ENCODE measurements at places on chromosomes 16 and 17.

GRCh38 chr16:2207872-2208271 is 2.6 kb downstream of the MLST8 start:
- no peak for DNase-seq

DNA sequence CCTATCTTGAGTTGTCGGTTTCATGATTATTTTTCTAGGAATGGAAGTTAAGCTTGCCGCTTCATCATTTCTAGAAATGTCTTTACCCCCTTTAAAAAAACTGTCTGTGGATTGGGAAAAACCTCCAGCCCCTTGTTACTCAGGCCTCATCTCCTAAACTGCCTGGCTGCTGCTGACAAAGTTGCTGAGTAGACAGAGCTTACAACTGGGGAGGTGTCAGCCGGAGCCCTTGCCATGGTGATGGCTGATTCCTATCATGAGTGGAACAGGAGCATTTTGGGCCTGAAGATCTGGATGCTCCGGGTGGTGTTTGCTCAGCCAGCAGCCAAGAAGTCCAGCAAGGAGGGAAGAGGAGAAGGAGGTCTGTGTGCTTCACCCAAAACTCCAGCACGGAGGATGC is 243.3 kb downstream of the ENGASE start:
- DNase-seq: no peak

DNA sequence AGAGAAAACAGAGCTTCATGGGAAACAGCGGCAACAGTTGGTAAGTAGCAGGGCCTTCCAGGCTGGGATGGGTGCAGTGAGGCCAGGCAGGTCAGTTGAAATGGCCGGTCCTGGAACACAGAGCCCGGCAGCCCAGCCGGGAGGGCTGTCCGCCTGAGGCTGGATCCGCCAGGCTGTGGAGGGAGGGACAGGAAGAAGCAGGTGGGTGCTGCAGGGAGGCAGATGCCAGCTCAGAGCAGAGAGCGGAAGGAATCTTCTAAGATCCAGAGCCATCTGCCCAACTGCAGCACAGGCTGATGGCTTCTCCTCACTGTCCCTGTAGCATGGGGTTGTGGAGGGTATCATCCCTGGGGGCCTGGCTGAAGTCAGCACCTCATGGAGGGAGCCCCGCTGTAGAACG is 599 bp downstream of the RNF112 start:
- DNase-seq: no peak

GRCh38 chr16:2702871-2703745 is 16.9 kb downstream of the PRSS27 start:
- no peak for DNase-seq

- no peak for DNase-seq
These were observed 228.8 kb downstream of the SLC39A11 start for GRCh38 chr17:72863526-72864211.

DNA sequence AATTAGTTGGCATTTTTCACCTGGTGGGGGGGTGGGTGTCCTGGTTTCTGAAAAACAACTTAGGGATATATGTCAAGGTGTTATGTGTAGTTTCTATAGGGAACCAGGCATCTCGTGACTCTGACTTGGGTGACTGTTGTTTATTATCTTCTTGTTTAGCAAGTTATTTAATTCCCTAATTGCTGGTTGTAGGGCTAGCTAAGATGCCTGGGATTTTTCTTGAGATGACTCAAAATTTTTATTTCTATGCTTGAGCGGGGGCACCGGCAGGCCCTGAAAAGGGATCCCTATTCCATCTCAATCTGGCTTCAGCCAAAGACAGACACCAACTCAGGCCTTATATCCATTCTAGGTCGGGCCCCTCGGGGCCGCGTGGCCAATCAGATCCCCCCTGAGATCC is 3.2 kb downstream of the DPH1 start:
- DNase-seq: no peak

GRCh38 chr16:2819939-2820835 is 3.1 kb downstream of the PRSS21 start:
- DNase-seq: no peak

DNA sequence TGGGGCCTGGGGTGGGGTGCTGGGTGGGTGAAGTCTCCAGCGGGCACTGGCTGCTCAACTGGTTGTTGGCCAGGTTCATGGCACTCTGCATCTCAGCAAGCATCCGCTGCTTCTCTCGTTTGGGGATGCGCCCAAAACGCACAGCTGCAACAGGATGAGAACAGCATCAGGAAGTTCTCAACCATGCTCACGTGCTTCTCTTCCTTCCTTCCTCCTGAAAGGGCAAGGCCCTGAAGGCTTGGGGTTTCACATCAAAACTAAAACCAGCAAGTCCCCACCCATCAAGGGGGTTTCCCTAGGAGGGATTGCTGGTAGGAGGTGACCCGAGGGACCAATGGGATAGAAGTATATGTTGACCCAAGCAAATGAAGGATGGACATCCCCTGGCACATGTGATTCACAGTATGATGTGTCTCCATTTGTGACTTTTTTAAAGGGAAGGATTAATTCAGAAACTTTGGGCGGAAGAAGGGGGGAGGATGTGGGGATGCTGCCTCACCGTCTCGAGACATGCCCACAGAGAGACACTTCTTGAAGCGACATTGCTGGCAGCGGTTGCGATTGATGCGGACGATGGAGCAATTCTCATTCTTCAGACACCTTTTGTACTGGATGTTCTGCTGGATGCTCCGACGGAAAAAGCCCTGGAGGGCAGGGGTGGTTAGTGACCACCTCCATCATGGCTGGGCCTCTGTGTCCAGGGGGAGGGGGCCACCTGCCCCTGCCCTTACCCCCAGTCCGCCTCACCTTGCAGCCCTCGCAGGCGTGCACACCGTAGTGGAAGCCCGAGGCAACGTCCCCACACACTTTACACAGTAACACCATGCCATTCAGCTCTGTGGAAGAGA is 4.2 kb downstream of the NR1D1 start:
- no peak for DNase-seq

- DNase-seq: no peak
These were observed 772 bp upstream of the SAMD14 start for GRCh38 chr17:50130559-50131305.

GRCh38 chr17:67606896-67607604 is 110.7 kb upstream of the NOL11 start:
- DNase-seq: no peak

DNA sequence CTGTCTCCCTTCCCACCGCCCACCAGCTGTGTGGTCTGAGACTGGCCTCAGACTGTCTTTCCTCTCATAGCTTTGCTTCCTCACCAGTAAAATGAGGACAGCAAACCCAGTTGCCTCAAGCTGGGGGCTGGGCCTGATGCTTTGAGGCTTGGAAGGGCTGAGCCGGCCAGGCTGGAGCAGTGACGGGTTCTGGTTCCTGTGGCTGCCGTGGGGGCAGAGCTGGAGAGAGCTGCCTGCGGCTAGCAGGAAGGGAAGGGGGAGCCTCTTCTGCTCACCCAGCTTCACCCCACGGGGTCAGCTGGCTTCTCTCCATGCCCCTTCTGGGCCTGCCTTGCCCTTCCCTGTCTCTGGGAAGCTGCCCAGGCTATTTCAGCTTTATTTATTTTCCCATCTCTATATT is 23.7 kb downstream of the LASP1 start:
- no peak for DNase-seq

GRCh38 chr16:28326881-28327610 is 34.7 kb downstream of the SBK1 start:
- DNase-seq: no peak

GRCh38 chr16:69116906-69117305 is 11.5 kb downstream of the HAS3 start:
- no peak for DNase-seq

DNA sequence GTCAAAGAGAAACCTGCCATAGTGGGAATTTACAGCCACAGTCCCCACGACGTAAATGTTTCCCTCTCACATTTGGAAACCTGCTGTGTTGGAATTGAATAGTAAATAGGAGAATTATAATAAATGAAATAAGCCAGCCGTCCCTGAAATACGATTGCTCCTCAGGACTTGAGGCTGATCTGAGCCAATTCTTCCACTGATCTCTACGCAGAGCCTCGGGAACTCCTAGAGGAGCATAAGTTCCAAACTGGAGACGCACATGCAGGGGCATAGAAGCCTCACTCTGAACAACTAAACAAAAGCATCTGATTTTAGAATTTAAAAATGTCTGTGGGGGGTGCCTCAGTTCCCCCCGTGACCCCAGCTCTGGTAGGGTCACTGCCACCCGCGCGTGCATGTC is 10.2 kb upstream of the TEX19 start:
- no peak for DNase-seq

DNA sequence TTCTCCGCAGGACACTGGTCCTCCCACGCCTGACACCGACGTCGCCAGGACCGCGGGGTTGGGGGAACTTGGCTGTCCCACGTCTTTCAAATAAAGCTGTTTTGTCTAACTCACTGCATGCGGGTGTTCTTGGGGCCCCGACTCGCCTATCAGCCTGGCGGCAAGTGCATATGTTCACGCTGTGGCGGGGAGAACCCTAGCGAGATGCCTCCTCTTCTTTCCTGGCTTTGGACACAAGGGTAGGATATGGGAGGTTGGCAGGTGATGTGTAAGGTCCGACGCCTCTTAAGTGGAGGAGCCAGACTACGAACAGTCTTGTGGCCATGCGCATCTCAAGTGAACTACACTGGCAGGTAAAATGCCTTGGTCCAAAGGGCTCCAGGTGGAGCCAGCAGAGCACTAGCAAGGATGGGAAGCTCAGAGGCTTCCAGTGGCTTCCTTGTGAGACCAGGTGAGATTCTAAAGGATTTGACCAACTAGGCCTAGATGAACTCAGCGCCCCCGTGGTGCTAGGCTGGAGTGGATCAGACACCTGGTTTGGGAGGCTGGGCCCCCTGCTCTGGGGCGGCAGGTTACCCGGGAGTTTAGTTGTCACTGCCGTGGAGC is 873 bp upstream of the RPS2 start:
- no peak for DNase-seq

DNA sequence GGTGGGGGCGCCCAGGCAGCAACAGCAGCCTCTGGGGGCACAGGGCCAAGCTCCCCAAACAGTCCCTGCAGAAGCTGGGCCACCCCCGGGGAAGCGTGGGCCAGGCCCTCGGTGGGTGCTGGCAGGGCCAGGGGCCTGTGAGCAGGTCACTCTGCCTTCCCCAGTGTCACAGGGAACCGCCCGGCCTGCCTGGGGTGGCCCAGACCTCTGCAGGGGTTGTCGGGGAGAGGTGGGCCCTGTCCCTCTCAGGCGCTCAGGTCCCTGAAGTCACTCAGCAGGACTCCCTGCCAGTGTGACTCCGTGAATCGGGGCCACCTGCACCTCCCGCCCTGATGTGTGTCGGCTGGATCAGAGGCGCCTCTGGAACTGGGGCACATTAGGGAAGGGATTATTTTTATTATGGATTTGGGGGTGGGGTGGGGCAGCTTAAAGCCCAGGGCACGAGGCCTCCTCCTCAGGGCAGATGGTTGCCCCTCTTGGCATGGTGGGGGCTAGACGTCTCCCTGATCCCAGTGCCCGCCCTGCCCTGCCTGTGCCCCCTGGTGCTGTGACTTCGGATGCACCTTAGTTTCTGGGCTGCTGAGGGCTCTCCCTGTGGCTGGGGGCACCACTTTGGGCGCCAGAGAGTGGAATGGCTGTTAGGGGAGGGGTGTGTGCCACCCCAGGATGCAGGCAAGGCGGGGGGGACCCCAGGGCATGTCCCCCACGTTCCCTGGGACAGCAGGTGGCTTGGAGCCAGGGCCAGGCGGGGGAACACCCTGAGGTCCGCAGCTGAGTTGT is 1.2 kb upstream of the GNG13 start:
- no peak for DNase-seq

DNA sequence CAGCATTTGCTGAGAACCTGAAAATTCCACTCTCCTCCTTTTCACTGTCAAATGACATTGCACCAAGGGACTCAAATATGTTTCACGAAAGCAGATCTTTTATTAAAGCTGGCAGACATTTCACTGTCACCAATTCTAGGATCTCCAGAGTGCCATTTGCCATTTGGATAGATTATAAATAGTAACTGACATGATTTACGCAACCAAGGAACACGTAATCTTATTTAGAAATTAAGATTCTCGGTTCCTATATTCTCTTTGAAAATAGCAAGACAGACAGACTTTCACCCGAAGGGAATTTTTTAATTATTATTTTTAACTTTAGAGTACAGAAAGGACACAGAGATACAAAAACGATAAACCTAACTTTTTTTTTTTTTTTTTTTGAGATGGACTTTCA is 49.6 kb downstream of the ANKFY1 start:
- DNase-seq: no peak

DNA sequence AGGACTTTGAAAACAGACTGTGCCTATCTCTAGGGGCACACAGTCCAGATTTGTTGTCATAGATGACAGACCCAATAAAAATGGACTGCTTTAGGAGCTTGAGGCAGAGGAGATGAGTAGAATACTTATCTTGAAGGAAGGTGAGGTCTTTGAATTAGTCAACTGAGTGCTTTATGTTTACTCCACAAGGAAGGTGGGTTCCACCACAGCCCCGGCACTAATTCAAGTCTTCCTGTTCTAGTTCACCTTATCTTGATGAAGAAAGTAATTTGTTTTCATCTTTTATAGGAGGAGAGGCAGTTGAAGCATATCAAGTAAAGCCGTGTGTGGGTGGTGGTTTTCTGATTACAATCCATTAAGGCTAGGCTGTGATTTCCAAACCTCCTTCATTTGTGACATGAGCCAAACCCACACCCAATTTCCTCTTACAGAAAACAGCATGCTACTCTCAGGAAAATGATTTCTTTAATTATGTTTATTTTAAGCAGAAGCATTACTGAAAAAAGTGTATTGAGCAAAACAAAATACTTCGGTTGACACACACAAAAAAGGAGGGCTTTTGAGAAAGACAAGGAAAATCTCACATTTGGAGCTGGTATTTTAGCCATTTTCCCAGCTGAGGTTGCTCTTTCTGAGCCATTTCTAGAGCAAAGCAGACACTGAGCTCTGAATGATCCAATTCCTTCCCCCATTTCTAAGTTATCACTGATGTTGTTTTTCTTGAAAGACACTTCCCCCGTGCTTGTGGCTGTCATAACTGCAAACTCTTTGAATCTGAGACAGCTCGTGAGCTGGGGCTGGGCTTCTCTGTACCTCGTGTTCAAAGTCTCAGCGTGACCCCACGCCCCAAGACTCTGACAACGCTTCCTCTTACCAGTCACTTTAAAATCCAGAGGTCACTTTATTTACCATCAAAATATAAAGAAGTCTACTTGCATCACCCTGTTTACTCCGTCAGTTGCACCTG is 35.4 kb downstream of the CDRT15 start:
- no peak for DNase-seq

DNA sequence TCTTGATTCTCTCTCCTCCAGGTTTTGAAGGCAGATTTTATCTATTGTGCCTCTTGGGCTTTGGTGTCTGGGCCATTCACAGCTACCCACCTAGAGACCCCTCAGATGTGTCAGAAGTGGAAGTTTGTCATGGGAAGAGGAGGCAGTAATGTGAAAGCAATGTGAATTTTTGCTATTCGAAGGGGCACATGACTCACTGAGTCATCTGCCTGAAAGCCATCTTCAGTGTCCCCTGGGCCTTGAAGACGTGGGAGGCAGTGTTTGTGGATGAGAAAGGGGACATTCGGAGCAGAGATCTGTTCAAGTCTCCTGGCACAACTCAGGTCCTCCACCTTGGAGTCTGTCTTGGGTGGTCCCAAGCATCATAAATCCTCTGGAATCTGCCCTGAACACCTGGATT is 530.2 kb downstream of the NPIPA7 start:
- DNase-seq: no peak

Measured in iPS DF 6.9 (cell line).